ENCODE measurements at places on chromosomes 6 and 20. TPM values are rescaled to one million over a fixed set of nuclear protein-coding genes. Genes with fewer than 3 reads are reported as not detected.

EPB41L1 gene
- total RNA-seq = 20.3 TPM

LYRM4 gene
- 27.4 TPM for total RNA-seq

NOTCH4 gene
- total RNA-seq = 0.52 TPM

PLCB4 gene
- total RNA-seq = 159 TPM

SAPCD1 gene
- 0.69 TPM for total RNA-seq

ARG1 gene
- not detected for total RNA-seq

GDAP1L1 gene
- total RNA-seq = not detected

DPPA5 gene
- not detected for total RNA-seq

- DNase-seq = no peak
These were observed 214.2 kb downstream of the CDH26 start for GRCh38 chr20:60172346-60172984.

- no peak for DNase-seq
These were observed 58.4 kb downstream of the CEP57L1 start for GRCh38 chr6:109153752-109154151.

DNA sequence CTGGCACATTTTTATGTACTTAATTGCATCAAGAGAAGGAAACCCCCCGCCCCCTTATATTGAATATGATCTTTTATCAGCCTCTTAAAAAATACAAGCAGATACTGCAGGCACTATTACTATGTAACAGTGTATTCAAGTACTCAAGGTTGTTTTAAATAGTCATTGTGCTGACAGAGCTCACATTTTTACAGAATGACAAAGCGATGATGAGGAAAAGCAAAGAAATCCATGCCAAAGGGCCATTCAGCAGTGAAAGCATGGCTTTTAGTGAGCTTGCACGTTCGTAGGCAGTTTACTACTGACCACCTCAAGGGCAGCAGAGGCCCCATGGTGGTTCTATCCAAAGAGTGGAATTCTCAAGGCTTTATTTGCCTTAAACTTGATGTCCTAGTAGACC, 146.8 kb downstream of the RPS12 start:
- peak; percentile 65 for DNase-seq

DNA sequence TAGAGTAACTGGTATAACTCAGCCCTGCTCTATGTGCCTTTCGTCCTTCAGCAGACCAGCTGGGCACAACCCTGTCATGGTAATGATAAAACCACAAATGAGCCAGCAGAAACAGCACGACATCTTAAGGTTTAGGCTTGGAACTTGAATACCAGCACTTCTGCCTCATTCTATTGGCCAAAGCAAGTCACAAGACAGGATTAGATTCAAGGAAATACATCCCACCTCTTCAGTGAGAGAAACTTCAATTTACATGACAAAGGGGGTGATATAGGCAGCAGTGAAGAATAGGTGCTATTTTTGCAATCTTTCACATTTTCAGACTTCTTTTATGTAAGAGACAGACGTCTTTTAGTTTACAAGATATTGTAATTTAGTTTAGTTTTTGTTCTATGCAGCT, 69.8 kb upstream of the SLC35F1 start:
- no peak for DNase-seq

- DNase-seq = no peak
These were observed 155.7 kb upstream of the CDYL start for GRCh38 chr6:4620284-4621151.

DNA sequence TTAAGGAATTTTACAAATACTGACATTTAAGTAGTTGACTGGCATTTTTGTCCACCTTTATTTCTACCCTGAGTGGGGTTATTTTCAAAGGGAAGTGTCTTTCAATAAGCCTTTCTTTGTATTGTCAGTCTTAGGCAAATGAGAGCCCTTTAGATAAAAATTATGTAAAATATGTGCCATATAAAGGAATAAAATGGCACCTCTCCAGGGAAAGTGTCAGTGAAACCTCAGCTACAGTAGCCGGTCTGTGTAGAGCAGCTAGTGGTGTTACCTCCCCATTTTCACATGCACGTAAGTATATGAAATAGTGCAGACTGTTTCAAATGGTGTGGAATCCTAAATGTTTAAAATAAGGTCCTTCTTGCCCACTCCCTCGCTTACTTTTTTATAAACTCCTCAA, 5.0 kb downstream of the FAM217B start:
- no peak for DNase-seq

- no peak for DNase-seq
These were observed 628.1 kb upstream of the CITED2 start for GRCh38 chr6:140002396-140003022.

DNA sequence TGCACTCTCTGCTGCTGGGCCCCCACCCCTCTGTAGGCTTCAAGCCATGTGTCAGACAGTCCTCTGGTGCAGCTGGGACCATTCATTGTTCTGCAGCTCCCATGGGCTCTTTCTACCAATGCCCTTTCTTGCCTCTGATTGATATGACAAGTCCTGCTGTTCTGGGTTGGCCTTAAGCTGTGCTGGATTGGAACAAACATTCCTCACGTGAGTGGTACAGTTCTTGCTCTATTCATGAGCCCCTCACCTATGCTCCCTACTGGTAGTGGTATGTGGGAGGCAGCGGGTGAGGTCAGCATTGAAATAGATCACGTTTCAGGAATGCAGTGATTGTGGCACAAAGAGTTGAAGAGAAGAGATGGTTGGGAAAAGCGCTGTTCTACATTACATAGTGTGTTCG, 48.8 kb upstream of the RALY start:
- no peak for DNase-seq

DNA sequence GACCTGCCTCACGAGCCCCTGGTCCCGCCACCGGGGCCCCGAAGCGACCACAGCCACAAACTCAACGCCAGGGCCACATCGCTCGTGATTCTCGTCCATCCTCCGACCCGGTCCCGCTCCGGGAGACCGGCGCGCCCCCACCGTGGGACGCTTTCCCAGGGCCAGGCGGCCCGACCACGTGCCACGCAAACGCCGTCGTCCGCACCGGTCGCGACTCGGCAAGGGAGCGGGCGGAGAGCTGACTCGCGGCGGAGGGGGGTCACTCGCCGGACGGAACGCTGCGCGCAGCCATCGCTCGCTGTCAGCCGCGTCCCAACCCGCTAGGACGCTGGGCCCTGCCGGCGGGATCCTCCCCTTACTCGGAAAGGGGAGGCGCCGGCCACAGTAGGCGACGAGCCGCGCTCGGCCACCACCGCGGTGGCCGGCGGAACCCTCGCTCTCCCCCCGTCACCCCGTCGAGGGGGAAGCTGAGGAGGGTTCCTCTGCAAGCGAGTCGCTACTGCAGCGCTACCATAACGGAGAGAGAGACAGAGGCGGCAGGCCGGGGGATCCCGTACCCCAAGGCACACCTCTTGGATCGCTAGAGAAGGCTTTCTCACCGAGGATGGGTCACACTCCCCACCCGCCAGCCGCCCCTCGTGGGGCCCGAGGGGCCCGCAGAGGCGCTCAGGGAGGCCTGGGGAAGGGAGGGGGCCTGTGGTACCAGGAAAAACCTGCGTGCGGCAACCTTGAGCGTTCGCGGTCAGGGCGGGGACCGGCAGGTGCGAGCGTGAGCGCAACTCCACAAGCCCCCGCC, 511.8 kb upstream of the ZNF337 start:
- no peak for DNase-seq

GRCh38 chr6:107264357-107264840, 149.1 kb upstream of the BEND3 start:
- DNase-seq = peak; percentile 80

DNA sequence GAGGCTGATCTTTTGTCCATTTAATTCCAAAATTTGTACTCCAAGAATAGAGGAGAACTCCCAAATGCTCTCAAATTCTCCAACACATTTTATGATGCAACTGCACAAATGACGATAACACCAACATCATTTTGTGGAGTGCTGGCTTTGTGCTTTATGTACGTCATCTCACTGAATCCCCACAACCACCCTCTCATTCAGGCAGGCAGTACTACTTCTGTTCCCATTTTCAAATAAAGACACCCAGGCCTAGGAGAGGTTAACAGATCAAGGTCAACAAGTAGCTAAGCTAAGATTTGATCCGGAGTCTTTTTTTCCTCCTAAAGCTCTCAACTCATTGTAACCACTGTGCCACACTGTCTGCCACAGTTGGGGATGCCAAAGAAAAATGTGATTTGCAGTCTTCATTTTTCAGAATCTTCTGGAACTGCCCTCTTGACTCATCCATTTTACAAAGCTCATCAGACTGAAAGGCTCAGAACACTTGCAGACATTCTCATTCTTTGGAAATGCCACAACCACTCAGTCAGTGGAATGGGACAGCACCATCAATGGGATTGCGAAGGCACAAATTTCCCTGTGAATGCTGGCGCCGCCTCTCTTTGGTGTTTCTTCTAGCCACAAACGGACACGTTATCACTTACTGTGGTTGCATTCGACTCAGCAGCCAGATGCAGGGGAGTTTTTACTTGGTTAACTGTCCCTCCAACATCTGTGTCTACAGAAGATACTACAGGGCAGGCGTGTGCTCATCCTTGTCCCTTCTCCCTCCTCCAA, 184.4 kb downstream of the GJA10 start:
- DNase-seq = no peak

- no peak for DNase-seq
These were observed 1.7 kb downstream of the RPS6KA2 start for GRCh38 chr6:166625356-166625755.

DNA sequence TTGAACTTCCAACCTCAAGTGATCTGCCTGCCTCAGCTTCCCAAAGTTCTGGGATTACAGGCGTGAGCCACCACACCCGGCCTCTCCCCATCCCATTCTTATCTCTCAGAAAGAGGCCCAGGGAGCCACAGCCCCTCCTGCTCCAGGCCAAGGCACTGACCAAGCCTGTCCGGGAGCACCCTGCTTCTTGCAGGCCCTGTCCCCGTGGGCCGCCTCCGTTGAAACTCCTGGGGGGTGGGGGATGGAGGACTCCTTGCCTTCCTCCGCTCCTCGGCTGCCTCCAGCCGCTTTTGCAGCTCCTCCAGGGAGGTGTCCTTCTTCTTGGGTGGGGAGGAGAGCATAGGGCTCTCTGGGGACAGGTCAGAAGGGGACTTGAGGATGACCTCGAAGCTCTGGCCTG, 9.7 kb downstream of the STMN3 start:
- no peak for DNase-seq

GRCh38 chr6:135129136-135129856, 51.8 kb upstream of the MYB start:
- peak; percentile 62 for DNase-seq

GRCh38 chr6:141326426-141326825, 806.3 kb upstream of the GJE1 start:
- peak; percentile 100 for DNase-seq

GRCh38 chr6:159044899-159045727, at the start of gene TAGAP:
Gene TAGAP (minus strand): TSS chr6:159044991. CDS start chr6:159044146, 845 bp downstream.
- DNase-seq = peak; percentile 14

DNA sequence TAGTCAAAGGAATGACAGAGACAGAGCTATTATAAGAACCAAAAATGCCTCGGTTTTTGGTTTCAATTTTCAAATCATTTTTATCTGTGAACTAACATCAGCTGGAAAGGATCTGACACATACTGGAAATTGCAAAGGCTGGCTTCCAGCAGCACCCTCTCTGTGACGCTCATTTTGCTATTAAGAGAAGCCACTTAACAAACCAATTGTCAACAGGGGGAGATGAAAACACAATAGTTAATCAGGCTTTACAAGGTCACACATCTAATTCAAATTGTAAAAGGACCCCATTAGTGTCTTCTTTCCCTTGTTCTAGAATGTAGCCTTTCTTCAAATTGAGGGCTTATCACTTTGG, 160.5 kb downstream of the TFAP2B start:
- DNase-seq = peak; percentile 56

DNA sequence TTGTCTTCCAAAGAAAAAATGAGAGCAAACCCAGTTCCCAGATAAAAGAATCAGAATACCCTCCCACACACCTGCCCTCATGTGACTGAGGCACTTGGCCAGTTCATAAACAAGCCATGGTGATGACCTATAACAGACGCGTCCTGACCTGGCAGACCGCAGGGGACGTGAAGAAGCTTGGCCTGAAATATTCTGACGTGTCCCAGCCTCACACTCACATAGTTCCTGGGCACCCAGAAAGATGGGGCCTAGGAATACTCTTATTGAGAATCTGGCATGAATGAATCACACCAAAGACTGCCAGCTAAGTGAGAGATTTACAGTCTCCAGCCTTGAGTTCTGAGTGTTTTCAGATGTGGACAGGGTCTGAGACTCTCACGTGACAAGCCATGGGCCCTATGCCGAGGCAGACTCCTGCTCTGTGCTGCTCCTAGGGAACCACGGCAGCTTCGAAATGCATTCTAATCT, 17.2 kb upstream of the MAP3K4 start:
- peak; percentile 82 for DNase-seq

GRCh38 chr6:124607119-124607627, 355.1 kb upstream of the RNF217 start:
- DNase-seq = no peak

GRCh38 chr20:59985864-59986263, 27.6 kb downstream of the CDH26 start:
- no peak for DNase-seq

GRCh38 chr20:34473262-34473883, 42.8 kb upstream of the DYNLRB1 start:
- peak; percentile 12 for DNase-seq

- DNase-seq = no peak
These were observed 76.1 kb downstream of the NKAIN2 start for GRCh38 chr6:123879749-123880148.

GRCh38 chr6:12111363-12111670, 99.2 kb downstream of the HIVEP1 start:
- DNase-seq = no peak

DNA sequence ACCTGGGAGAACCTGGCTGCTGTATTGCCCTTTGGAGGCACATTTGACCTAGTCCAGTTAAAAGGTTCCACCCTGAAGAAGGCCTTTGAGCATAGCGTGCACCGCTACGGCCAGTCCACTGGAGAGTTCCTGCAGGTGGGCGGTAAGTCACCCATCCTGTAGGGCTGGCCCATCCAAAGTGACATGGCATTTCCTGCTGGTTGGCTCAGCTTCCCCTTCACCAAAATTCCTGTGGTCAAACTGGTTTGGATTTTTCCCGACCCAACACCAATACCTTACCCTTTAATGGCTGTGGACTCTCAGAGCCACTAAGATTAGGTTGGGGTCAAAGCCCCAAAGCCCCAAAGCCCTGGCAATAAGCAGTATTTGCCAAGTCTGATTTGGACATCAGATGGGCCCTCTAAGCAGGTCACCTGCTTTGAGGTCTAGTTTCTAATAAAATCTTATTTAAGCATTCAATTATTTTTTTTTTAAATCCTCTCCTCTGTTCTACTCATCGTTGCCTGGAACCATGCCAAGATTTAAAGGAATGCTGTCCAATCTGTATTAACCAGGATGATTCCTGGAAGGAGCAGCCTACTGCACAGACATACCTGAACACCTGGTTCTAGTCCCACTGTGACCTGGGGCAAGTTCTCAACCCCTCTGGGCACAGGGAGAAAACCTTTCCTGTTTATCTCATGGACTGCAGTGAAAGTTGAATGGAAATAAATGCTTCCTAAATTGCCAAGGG, 40.8 kb downstream of the NT5E start:
- peak; percentile 47 for DNase-seq

- DNase-seq = no peak
These were observed 37.4 kb upstream of the KCNG1 start for GRCh38 chr20:51060301-51060700.

GRCh38 chr6:118645395-118645794, 6.0 kb downstream of the CEP85L start:
- DNase-seq = peak; percentile 16

- DNase-seq = no peak
These were observed 3.0 kb downstream of the TSHZ2 start for GRCh38 chr20:52975029-52975732.

- no peak for DNase-seq
These were observed 12.7 kb upstream of the SIRT5 start for GRCh38 chr6:13561624-13562267.

All from renal cortical epithelial cell (primary cell).